ENCODE measurements at places on chromosomes 5 and 9.
A peak's percentile ranks its signal among the peaks of the same experiment; 100 is the strongest.

GRCh38 chr5:77719666-77720363 lies 56.3 kb downstream of the TBCA start:
- DNase-seq, result no peak

DNA sequence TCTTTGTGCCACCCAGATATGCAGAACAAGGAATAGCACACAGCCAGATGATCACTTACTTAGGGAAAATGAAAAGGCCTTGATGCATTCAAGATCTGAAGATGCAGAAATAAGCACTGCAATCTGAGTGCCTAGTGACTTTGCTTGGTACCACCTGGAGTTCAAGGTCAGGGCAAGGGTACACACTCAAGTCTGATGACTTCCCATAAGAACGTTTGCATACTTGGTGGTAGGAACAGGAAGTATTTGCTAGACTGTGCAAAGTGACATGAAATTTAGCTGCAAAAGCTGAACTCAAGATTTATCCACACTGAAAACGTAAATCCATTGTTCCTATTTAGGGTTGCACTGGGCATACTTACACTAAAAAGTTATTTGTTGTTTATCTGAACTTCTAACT lies 177.1 kb downstream of the PIK3R1 start:
- no peak for DNase-seq

DNA sequence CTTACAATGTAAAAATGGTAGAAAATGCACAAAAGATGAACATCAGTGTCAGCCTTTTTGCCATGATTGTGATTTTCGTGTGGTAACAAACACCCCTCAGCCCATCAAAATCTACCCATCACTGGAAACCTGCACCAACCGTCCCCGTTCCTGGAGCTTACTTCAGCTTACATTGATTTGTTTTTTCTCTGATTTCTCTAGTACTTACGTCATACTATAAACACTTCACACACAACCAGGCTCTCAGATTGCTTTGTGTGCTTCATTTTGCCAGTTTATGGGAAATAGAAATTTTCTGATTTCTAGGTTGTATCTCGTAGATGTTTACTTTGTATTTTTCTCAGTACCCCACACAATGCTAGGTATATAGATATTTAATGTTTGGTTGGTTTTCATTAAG lies 129.1 kb downstream of the RAB3C start:
- DNase-seq, result no peak

DNA sequence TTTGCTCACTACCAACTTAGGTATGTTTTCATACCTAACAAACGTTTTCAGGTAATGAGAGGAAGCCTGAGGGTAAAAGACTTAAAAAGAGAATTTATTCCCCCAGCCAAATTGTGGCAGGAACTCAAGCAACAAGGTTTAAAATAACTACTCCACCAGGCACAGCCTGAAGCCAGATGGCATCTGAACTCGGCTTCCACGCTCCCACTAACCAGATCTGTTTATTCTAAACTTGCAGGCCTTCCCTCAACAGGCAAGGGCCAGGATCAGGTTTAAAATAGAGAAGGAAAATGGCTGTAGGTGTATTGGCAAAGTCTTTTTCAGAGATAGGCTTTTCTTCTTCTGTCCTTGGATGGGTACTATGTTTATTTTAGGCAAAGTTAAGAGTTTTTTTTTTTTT lies 89.4 kb downstream of the OTULIN start:
- peak; percentile 59 for DNase-seq

DNA sequence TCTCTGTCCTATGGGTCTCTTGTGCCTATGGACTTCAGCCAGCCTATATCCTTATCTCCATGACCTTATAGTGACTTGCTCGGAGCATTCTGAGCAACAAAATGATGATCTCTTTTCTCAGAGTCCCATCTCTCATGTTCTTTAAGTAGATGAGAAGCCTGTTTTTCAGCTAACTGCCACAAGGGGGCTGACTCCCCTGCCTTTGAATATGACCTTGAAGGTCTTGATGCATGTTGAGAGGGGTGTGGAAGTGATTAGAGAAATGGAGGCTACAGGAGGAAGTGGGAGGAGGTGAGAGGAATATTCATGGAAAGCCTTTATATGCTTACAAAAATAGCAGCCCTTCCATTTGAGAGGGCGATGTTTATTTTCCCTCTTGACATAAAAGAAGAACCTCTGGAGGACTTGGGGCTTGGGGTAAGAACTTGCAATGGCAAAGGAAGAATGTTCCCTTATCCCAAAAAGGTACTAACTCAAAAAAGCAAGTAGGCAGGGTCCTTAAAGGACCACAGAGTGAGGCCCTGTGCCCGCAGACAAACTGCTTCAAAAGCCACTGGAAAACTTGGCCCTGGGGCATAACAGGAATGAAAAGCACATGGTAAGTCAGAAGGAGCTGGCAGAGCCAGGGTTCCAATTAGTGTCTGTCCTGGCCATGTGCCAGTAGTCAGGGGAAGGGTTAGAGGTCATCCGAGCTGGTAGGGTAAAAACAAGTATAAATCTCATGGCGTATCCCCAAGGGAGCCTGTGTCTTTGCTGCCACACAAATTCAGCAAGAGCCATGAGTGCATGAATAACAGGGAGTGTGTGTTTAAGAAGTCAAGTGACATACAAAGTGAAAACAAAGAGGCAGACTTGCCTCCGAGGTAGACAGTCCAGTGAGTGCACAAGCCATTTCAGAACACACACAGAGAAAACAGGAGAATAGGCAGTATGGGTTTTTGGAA lies 39.1 kb downstream of the FGD3 start:
- no peak for DNase-seq
